ENCODE measurements at places on chromosomes 16 and 17.

- no peak for DNase-seq
Observed at GRCh38 chr17:43615330-43616028, 46.2 kb downstream of the MEOX1 start.

- peak; percentile 31 for DNase-seq
Observed at GRCh38 chr17:49494986-49495841, at the start of gene NGFR. Gene NGFR, plus strand, starts transcription at chr17:49495293. Its CDS starts 125 bp downstream, at chr17:49495418.

DNA sequence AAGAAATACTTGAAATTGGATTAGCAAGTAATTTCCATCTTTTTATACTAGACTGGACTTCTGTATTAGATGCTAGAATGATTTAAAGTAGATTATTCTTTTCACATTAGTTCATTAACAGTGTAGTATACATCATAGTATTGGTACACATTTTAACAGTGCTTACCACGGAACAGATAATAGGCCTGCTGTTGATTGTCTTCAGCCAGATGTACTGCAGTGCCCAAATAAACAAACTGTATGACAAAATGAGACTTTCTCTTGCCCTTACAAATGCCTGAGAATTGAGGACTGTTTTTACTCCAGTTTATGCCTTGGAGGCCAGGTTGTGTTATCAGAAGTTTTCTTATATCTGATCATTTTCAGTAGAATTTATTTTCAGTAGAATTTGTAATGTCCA lies 631 bp downstream of the EVI2A start:
- peak; percentile 24 for DNase-seq

GRCh38 chr16:85266857-85267256 lies 154.6 kb upstream of the CIBAR2 start:
- no peak for DNase-seq

- DNase-seq = peak; percentile 54
Observed at GRCh38 chr16:87581857-87582215, 20.5 kb upstream of the JPH3 start.
